Activated CD4-positive, alpha-beta T cell treated with anti-CD3 and anti-CD28 coated beads for 36 hours (primary cell): ENCODE measurements at places on chromosomes 7 and 10.

GRCh38 chr7:153627323-153627722 lies 424.9 kb upstream of the DPP6 start:
- H3K4me1 ChIP-seq: no peaks in the 10 kb centered on the region
- no peak for DNase-seq
- no peaks in the 10 kb centered on the region for H3K27me3 ChIP-seq
- no peaks in the 10 kb centered on the region for H3K36me3 ChIP-seq
- H3K4me3 ChIP-seq: no peak overlapping the region

- no peak overlapping the region for H3K4me3 ChIP-seq
- no peaks in the 10 kb centered on the region for H3K27me3 ChIP-seq
- no peak for DNase-seq
- peaks cover 18% of the 10 kb centered on the region for H3K4me1 ChIP-seq
These were observed 47.9 kb downstream of the ESYT2 start for GRCh38 chr7:158781217-158781973.

- H3K36me3 ChIP-seq: no peaks in the 10 kb centered on the region
- no peaks in the 10 kb centered on the region for H3K4me1 ChIP-seq
- no peaks in the 10 kb centered on the region for H3K27me3 ChIP-seq
- no peak overlapping the region for H3K27ac ChIP-seq
- no peak for DNase-seq
These were observed 230.2 kb upstream of the AKR1E2 start for GRCh38 chr10:4595719-4596319.

GRCh38 chr10:79377557-79378382 lies 30.5 kb downstream of the PPIF start:
- H3K27ac ChIP-seq: no peak overlapping the region
- no peak overlapping the region for H3K4me3 ChIP-seq
- no peak for DNase-seq
- no peaks in the 10 kb centered on the region for H3K36me3 ChIP-seq
- H3K4me1 ChIP-seq: peaks cover 3% of the 10 kb centered on the region
